ENCODE measurements at places on chromosomes 2 and 18.

DNA sequence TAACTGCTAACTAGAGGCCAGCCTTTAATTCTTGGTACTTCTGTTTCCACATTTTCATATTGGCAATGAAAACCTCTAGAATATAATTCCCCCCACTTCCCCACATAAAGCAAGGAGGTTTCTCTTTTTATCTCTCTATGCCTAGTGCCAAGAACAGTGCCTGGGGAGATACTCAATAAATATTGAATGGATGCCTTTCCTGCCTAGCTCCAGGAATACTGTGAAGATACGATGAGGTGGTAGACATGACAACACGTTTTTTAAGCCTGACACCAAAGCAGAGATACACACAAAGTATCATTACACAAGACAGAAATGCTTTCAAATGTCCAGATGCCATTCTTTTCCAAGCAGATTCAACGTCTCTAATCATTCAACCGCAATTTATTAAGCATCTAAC, 535.5 kb downstream of the XIRP2 start:
- ATAC-seq = no peak

DNA sequence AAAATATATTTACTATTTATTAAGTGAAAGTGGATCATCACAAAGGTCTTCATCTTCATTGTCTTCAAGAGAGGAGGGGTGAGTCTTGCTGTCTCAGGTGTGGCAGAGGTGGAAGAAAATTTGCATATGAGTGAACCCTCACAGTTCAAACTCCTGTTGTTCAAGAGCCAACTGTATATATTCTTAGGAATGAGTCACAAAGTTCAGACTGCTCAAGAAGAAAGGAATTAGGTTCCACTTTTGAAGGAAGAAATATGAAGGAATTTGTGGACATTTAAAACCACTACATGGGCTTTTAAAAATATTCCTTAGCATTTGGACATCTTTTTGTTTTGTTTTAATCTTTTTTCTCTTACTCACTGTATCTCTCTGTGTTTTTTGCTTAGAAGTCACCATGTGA, 212.6 kb downstream of the INSIG2 start:
- no peak for ATAC-seq

DNA sequence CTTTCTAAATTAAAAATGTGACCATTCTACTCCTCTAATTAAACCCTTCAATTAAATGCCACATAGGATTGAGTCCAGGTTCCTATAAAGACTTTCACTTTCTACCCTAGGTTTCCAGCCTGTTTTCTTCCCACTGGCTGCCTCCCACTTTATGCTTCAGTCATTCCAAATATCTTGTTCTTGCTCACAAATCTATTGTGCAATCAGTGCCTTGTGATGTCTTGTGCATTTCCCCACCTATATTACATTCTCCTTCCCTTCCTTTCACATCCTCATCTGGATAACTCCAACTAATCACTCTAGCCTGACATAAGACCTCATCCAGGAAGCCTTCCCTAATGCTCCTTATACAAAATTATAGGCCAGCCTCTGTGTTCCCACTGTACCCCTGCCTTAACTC, 281.7 kb upstream of the LRATD1 start:
- ATAC-seq = no peak

DNA sequence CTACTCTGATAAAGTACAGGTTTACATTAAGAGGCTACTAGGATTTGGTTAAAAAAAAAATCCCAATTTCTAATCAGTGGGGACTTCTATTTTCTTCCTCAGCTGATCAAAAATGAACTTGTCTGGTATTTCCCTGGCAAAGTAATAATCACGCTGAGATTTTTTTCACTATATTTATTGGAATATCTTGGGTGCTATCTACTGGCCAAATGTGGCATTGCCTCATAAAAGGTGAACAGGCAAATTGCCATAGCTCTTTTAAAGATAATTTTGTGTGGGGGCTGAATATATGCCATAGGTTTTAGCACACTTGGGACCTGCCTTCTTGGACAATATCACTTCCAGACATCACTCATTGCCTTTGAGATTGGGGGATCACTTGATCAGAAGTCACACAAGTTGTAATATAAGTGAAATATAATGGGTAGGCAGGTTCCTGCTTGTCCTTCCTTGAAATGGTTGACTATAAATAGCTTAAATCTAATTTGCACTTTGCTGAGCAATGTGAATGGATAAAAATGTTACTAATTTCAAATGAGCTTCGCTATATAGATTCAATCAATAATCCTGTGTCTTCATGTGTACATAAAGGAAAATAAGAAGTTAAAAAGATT, 7.0 kb upstream of the NXPH2 start:
- ATAC-seq = peak; percentile 35

- no peak for ATAC-seq
Observed at GRCh38 chr2:3405876-3406275, 26.4 kb downstream of the TRAPPC12 start.

GRCh38 chr2:240990266-240990529, 8.2 kb upstream of the SNED1 start:
- peak; percentile 52 for ATAC-seq

- ATAC-seq = no peak
Observed at GRCh38 chr2:143934626-143935481, 585.1 kb downstream of the ZEB2 start.

DNA sequence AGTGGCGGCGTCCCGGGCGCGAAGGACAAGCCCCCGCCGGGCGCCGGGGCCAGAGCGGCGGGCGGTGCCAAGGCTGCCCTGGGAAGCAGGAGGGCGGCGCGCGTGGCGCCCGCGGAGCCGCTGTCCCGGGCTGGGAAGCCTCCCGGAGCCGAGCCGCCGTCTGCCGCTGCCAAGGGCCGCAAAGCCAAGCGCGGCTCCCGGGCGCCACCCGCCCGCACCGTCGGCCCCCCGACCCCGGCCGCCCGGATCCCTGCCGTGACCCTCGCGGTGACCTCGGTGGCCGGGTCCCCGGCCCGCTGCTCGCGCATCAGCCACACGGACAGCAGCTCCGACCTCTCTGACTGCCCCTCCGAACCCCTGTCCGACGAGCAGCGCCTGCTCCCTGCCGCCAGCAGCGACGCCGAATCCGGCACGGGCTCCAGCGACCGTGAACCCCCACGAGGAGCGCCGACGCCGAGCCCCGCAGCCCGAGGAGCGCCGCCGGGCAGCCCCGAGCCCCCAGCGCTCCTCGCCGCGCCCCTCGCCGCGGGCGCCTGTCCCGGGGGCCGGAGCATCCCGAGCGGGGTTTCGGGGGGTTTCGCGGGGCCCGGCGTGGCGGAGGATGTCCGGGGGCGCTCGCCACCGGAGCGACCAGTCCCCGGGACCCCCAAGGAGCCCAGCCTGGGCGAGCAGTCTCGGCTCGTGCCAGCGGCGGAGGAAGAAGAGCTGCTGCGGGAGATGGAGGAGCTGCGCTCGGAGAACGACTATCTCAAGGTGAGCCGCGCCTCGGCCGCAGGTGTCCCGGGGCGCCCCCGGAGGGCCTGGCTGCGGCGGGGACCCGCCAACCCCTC, 820 bp downstream of the MTCL1 start:
- no peak for ATAC-seq

DNA sequence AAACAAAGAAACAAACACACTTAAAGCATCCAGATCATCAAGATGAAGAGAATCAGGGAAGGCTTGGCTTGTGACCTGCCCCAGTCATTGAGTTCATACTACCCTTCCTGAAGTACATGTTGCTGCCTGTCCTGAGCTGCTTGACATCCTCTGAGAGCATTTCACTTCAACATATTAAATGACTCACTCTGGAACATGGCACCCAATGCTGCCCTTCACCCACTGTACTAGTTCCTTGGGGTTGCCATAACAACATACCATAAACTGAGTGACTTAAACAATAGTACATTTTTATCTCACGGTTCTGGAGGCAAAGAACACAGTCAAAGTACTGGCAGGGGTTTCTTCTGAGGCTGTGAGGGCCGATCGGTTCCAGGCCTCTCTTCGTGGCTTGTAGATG, 371.3 kb downstream of the RNF144A start:
- peak; percentile 94 for ATAC-seq

DNA sequence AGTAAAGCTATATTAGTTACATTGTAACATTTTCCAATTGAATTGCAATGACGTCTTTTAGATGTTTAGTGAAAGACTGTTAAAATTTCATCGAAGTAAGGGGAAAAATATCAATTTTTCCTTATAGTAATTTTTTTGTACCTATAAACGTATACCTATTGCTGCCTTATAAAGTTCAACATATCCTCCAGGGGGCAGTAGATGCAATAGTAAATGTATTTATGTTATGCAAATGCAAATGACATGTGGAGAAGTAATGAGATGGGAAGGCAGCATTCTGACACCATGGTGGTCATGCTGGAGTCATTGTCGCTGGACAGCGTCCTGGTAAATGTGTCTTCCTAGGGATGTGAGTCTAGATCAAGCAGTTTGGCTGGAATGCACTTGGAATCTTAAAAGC, 38.7 kb downstream of the MSTN start:
- ATAC-seq = peak; percentile 45

DNA sequence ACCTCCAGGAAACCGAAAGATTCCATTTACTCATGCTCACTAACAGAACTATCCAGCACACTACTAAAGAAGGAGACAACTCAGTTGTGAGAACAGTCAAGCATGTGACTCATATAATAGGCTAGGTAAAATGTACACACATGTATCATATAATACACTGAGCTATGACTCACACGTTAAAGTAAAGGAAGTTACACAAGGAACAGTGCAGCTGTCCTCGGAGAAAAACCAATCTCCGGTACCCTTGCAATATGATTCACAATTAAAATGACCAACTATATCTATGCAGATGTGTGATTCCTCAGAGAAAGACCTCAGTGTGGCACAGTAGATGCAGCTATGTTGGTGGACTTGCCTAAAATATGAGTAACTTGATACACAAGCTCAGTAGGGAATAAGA, 76.5 kb downstream of the STRN start:
- ATAC-seq = peak; percentile 100

- no peak for ATAC-seq
Observed at GRCh38 chr18:79600141-79600540, 79.5 kb upstream of the CTDP1 start.

- no peak for ATAC-seq
Observed at GRCh38 chr2:42804338-42804737, 12.0 kb upstream of the HAAO start.

GRCh38 chr2:44768438-44769236, 172.9 kb upstream of the SIX3 start:
- ATAC-seq = no peak

GRCh38 chr18:75554644-75555185, 127.2 kb upstream of the SMIM21 start:
- no peak for ATAC-seq

GRCh38 chr2:42935692-42936671, 143.6 kb upstream of the HAAO start:
- ATAC-seq = peak; percentile 8

- no peak for ATAC-seq
Observed at GRCh38 chr2:7061921-7062320, 144.7 kb downstream of the RNF144A start.

DNA sequence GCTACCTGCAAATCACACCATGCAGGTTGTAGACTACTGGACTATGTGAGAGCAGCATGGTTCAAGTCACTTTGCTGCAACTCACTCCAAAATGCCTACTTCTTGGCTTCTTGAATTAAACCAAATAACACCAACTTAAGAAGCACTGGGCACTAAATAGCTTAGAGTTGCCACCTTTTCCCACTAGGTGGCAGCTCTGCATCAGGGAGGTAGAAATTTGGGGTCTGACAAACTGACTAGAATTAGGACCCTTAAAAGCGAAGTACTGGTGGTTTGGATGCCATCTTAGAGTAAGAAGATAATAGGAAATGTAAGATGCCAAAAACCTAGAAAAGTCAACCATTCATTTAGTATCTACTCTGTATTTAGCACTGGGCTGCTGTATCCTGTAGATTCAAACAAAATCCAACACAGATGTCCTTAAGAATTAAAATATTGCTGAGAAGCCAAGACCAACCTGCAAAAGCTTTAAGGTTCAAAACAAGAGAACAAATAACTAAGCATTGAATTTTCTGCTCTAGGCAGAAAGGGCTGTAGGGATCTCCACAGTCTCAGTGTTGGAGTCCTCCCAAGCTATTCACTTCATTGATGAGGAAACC, 65.5 kb downstream of the CCBE1 start:
- ATAC-seq = no peak

GRCh38 chr2:205089958-205090357, 544.7 kb downstream of the PARD3B start:
- ATAC-seq = no peak

GRCh38 chr2:219697811-219698747, 70.6 kb downstream of the SLC4A3 start:
- ATAC-seq = no peak

DNA sequence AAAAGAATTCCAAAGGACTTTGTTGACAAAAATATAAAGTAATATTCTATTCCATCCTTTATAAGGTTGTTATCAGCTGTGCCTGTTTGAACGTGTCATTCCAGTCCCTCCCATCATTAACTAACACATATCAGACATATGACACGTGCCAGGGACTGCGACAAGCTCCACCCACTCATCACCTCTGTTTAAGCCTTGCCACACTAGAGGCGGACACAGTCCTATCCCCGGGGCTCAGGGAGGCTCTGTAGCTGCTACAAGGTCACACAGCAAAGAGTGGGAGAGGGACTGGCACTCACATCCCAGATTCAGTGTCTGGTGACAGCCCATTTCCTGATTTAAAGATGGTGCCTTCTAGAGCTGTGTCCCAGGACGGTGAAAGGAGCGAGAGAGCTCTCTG, 30.0 kb downstream of the TBC1D8 start:
- ATAC-seq = no peak

Measured in esophagus mucosa (tissue), 1 donor.